ENCODE measurements at places on chromosomes 3 and 15.
A peak's percentile ranks its signal among the peaks of the same experiment; 100 is the strongest.

DNA sequence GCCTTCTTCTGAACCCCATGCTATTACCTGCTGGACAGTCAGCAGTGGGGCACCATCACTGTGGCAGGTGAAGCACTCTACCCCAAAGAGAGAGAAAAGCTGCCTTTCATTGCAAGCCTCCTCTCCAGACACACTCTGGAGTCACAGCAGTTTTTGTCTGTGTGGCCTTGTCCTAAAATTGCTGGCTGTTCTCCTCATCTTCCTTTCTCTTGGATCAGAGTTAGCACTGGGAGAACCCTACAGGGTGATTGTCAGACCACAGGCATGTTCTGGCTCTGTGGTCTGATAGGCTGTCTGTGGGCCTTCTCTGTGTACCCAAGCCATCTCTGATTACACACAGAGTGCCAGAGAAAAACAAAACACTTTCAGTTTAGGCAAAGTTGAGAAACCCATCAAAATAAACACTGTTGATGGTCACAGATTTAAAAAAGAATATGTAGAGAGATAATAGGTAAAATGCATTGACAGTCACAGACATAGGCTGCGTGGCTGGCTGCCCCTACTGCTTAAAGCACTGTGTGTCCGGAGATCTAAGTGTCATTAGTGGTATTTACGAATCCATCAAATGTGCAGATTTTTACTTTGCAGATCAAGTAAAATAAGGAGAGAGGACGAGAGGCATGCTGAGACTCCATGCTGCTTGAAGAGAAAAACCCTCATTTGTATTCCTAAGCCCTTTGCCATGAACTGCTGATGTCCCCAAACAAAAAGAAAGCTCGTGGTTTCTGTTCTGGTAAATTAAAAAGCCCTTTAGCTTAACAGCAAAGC is 689.9 kb downstream of the TUSC7 start:
- no peak for DNase-seq

GRCh38 chr3:120678331-120678947 is 3.6 kb downstream of the HGD start:
- no peak for DNase-seq

DNA sequence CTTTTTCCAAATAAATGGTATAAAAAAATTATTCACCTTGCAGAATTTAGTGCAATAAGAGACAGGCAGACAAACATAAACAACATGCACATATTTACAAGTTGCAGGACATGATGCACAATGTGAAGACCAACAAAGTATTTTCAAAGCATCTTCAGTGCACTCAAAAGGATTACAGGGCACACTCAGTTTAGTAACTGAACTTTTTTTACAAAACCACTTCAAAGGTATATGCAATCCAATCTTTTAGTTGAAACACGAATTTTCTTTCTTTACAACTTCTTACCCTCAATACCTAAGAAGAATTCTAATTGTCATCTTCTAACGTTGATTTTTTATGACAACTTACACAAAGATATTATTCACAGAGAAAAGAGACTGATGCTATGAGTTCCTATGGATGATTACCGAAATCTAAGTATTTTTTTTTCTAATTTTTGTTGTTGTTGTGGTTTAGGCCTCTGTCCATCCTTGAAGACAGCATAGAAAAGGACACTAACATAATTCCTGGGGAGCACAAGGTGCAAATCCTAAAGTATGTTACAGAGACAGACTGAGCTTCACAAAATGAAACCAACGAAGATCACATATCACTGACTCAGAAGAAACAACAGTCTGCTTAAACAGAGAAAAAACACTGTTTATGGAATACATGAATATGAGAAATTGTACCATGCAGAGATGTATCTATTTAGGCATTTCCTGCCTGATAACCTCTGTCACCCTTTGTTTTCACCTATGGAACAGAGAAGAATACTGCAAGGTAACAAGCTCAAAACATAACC is 50.3 kb downstream of the ZMAT3 start:
- no peak for DNase-seq

DNA sequence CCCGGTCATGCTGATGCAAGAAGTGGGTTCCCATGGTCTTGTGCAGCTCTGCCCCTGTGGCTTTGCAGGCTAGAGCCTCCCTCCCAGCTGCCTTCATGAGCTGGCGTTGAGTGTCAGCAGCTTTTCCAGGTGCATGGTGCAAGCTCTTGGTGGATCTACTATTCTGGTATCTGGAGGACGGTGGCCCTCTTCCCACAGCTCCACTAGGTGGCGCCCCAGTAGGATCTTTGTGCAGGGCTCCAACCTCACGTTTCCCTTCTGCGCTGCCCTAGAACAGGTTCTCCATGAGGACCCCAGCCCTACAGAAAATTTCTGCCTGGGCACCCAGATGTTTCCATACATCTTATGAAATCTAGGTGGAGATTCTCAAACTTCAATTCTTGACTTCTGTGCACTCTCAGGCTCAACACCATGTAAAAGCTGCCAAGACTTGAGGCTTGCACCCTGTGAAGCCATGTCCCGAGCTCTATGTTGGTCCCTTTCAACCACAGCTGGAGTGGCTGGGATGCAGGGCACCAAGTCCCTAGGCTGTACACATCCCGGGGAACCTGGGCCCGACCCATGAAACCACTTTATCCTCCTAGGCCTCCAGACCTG is 238.4 kb upstream of the MDFIC2 start:
- DNase-seq, result no peak

- DNase-seq, result no peak
Observed at GRCh38 chr3:149609595-149609994, 48.2 kb downstream of the WWTR1 start.

GRCh38 chr15:27438403-27439375 is 467.7 kb downstream of the GABRG3 start:
- DNase-seq, result no peak

GRCh38 chr3:138327831-138328230 is 1.8 kb downstream of the NME9 start:
- DNase-seq, result no peak

DNA sequence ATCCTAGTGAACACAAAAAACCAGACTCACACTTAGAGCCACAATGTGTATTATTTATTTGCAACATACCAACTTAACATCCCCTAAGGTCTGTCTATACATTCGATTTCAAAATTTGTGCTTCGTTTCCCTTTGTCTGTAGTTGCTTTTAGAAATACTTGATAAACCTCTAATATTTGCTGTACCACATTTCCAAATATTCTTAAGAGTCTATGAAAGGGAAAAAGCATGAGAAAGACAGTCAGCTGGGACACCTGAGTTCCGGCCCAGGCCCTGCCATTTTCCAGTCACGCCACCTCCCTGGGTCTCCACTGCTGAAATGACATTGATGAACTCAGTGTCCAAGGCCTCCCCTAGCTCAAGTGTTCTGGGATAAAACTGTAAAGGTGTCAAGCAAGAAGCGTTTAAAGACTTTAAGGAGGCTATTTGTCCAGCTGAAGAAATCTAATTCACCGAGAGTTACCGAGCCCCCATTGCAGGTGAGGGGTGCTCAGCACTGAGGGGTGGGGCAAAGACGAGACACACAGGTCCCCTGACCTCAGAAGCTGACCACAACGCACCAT is 26.6 kb downstream of the LRRC2 start:
- no peak for DNase-seq

DNA sequence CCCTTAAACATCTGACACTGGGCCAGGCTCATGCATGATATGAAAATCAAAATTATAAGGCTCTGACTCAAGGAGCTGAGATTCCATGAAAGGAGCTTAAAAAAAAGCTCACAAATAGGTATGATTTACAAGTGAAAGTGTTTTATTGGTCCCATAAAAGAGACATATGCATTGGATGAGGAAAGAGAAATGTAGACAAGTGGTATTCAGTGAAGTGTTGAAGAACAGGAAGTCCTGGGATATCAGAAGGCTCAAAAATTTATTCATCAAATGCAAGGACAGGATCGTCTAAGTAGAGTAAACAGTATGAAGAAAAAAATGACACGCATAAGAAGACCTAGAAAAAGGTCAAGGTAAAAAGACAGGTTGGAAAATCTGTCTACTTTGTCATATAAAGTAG is 188.9 kb downstream of the CBLB start:
- no peak for DNase-seq

DNA sequence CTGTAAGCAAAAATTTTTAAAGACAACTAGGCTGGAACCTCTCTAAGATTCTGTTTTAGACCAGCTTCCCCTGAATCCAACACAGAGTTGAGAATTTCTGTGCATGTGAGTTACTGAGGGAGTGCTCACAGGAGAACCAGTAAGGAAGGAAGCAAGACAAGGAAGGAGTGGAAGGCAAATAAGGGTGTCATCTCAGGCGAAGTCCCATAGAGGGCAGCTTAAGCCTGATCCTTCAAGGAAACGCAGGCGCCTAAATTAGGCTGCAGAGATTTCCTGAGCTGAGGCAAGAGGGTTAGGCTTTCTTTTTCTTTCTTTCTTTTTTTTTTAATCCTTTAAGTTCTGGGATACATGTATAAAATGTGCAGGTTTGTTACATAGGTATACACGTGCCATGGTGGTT is 36.2 kb upstream of the COL6A6 start:
- no peak for DNase-seq

DNA sequence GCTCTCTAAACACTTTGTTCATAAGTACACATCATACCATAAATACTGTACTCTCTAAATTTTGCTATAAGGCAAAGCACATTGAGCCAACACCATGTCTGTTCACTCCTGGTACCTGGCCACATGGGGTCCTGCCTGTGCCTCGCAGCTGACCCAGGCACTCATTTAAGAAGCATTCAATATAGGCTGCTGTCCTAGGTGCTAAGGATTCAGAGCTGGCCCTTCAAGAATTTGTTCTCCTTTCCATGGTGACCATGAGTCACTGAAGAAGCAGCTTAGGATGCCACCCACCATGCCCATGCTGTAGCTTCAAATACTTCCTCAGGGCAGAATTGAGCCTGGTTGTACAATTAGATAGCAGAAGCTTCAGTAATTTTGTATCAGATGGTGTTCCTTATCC is 119.2 kb upstream of the ZBED2 start:
- no peak for DNase-seq

DNA sequence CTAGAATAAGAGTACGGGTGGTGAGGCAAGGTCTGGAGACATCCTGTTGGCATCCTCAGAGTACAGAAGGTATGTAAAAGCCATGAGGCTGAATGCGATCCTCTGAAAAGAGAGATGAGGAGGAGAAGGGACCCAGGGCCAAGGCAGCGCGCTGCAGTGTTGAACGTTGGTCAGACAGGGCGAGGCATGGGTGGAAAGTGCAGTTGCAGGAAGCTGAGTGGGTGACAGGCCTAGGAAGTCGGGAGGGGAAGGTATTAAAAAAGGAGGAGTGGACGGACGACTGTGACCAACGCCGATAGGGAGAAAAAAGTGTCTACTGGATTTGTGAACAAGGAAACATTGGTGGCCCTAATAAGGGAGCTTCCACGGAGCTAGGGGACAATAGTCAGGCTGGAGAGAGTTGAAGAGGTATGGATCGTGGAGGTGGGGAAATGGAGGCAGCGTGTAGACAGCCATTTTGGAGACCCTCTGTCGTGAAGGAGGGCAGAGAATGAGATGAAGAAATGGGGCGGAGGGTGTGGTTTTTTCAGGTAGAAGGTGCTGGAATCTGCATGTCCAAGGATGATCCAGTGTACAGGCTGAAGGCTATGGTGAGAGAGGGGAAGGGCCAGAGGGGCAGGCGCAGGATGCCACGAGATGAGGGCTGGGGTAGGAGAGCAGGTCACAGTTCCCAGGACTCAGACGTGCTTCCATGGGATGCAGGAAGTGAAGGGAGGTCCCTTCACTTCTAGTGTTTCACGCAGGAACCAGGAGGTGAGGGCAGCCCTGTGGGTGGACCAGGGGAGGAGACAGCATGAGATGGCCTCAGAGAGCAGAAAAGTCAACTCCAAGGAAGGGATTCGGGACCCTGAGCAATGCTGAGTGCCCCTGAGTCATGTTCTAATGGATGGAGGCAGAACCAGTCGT is 115.9 kb downstream of the ASB7 start:
- DNase-seq, result peak; percentile 84

DNA sequence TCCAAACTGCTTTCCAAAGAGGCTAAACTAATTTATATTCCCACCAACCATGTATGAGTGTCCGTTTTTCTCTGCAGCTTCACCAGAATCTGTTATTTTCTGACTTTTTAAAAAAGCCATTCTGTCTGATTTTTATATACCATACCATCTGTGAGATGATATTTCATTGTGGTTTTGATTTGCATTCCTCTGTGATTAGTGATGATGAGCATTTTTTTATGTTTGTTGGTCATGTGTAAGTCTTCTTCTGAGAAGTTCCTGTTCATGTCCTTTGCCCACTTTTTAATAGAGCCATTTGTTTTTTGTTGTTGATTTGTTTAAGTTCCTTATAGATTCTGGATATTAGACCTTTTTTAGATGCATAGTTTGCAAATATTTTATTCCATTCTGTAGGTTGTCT is 179.4 kb upstream of the ALCAM start:
- no peak for DNase-seq

- DNase-seq, result no peak
Observed at GRCh38 chr15:40282147-40282868, 556 bp downstream of the ANKRD63 start.

DNA sequence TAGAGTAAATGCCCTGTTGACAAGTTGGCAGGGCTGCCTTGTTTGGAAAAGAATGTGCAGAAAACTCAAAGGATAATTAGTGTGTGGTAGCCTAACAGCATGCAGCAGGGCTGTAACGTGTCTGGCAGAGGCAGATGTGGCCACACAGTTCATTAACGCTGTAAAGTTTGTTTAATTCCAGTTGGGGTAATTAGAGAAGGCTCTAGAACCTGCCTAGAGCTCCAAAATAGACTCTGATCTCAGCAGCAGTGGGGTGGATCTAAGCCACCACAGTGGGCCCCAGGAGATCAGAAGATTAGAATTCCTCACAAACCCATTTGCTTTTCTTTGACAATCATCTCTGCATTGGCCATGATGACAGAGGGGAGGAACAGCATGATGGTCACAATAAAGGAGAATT is 65.1 kb upstream of the LEKR1 start:
- DNase-seq, result no peak

DNA sequence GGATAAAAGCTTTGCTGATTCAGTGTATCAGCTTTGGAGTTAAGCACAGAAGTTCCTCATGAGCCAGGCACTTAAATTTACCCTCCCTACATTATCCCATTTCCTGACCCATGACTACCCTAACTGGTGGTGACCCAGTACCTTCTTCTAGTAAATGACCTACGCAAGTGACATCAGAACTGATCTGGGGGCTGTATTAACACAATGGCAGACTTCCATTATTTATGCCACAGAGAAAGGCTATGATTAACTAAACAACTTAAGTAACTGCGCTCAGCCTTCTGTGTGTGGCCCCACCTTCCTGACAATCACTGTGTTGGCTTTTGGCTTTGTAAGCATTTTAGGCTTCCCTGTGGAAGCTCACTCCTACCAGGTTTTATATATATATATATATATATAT is 1.9 kb downstream of the MB21D2 start:
- DNase-seq, result no peak

GRCh38 chr3:171900446-171900845 is 57.3 kb downstream of the TMEM212 start:
- no peak for DNase-seq

DNA sequence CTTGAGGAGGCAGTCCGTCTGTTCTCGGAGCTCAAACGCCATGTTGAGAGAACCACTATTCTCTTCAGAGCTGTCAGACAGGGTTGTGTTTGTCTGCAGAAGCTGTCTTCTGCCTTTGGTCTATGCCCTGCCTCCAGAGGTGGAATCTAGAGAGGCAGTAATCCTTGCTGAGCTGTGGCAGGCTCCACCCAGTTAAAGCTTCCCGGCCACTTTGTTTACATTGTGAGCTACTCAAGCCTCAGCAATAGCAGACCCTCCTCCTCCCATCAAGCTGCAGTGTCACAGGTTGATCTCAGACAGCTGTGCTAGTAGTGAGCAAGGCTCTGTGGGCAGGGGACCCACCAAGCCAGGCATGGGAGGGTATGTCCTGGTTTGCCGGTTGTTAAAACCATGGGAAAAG is 8.9 kb downstream of the OR5AC2 start:
- no peak for DNase-seq
